Esophagus mucosa (tissue), 1 donor: ENCODE measurements at places on chromosomes 1 and 21.
A peak's percentile ranks its signal among the peaks of the same experiment; 100 is the strongest.

GRCh38 chr1:153359241-153359640 is 1.6 kb downstream of the S100A9 start:
- ATAC-seq = peak; percentile 13

DNA sequence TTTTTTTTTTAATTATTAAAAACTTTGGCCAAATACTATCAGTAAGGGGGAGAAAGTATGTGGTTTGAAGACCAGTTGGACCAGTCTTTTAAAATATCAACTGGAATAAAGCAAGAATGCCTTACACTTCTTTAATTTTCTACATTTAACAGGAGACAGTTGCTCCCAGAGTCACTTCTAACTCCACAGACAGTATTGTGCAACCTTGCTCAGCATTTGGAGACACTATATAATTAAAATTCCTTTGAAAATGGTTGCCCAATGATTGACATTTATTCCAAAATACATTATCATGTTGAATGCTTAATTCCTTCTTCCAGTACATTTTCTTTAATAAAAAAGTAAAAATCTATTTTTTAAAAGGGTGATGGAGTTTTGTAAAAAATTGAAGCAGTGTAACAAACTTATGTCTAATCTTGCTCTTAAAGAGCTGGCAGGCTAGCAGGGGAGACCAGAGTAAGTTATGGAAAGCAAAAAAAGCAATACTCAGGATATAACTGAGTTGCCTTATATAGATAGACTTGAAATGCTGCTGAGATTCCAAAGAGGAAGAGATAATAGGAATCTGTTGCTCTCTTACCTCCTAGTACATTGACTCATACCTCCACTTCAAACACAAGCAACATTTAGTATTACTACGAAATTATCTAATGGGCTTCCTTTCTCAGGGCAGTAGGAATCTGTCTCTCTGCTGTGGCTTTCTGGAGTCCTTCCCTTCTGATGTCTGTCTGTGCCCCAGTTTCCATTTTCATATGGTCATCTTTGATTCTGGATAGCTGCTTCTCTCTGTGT is 69.7 kb upstream of the RGL1 start:
- no peak for ATAC-seq

DNA sequence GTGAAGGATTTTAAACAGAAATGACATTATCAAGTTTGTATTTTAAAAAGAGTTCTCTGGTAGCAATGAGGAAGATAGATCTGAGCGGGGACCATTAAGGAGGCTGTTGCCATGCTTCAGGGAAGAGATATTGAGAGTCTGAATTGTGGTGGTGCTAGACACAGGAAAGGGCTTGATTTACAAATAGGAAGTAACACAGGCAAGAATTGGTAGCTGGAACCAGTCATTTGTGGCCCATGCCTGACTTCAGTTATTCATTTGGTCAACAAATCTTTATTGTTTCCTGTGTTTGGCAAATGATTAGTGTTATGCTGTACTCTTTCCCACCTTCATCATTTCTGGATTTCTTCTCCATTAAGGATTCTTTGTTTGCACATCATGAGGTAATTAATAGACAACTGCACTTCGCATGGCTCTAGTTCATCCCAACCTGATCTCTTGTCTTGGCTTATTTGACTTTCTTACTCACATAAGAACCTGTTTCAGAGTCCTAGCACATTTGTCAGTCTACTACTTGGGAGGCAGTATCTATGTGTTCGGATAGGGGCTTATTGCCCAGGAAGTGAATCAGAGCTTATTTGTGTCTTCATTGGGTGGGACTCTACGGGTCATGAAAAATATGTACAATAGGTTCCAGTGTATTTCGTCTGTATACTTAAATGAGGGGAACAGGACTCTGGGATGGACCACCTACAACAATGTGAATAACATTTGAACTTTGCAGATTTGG is 32.3 kb downstream of the EEIG2 start:
- ATAC-seq = no peak

DNA sequence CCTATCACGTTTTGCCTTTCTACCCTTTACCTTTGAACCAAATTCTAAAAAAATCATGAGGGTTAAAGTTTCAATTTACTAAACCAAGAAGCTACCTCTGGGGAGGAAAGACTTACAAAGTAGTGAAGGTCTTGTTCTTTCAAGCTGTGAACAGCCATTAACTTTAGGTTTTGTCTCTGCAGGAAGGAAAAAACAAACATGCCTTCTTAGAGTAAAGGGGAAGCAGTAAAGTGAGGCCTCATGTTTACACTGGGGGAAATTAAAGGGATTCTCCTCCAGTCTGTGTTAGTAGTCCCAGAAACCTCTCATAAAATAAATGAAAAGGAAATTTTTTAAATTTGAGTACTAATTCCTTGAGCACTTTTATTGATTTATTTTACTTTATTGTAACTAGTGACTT is 780.2 kb upstream of the ADGRL2 start:
- ATAC-seq = no peak
